Tongue (tissue), 3 donors: ENCODE measurements at places on chromosomes 13 and 19. TPM values are rescaled to one million over a fixed set of nuclear protein-coding genes. Genes with fewer than 3 reads are reported as not detected.

The HOMER3 gene
- 30.1 TPM for total RNA-seq

The ZNF254 gene
- total RNA-seq: 36.8 TPM

The LAIR1 gene
- 8.8 TPM for total RNA-seq

The CYP2S1 gene
- 11.0 TPM for total RNA-seq

The FLT3 gene
- total RNA-seq: 0.62 TPM

The ERICH6B gene
- not detected for total RNA-seq

The CYP2A13 gene
- total RNA-seq: not detected

The GZMM gene
- not detected for total RNA-seq

The LGALS14 gene
- total RNA-seq: not detected

The OVOL3 gene
- not detected for total RNA-seq

The GRIN2D gene
- total RNA-seq: 0.41 TPM

The PCDH9 gene
- total RNA-seq: 6.9 TPM

The TRAPPC2B gene
- total RNA-seq: 15.8 TPM

The FAM216B gene
- total RNA-seq: not detected

The LRRC8E gene
- total RNA-seq: 3.8 TPM

The ZNF600 gene
- total RNA-seq: 6.4 TPM

The CLDN10 gene
- 17.4 TPM for total RNA-seq

The SLC25A41 gene
- 0.41 TPM for total RNA-seq

The CCDC194 gene
- not detected for total RNA-seq

The BEST2 gene
- not detected for total RNA-seq

The RB1 gene
- total RNA-seq: 55.8 TPM

The KIR3DL3 gene
- not detected for total RNA-seq

The IPO5 gene
- total RNA-seq: 222 TPM

The ZNF525 gene
- total RNA-seq: 14.6 TPM

The ZIK1 gene
- total RNA-seq: 11.2 TPM

The SELENOV gene
- total RNA-seq: not detected
